ENCODE measurements at places on chromosomes 2 and 18. TPM values are rescaled to one million over a fixed set of nuclear protein-coding genes. Genes with fewer than 3 reads are reported as not detected.

DNA sequence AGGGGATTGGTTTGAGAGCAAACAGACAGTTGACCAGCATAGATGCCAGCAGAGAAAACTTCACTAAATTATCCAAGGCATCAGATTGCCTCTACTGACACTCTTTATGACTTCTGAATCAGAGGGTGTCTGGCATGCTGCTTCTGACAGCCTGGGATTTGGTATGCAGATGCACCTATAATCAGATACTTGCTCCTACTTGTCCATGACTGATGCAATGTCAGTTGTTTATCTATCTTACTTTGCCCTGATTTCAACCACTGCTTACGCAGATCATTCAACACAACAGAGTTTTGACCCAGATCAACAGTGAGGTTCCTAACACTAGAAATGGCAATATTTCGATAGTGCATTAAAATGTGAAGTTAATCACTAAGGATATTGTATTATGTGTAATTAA is 22.6 kb upstream of the CALCRL start:
- no peak for DNase-seq

DNA sequence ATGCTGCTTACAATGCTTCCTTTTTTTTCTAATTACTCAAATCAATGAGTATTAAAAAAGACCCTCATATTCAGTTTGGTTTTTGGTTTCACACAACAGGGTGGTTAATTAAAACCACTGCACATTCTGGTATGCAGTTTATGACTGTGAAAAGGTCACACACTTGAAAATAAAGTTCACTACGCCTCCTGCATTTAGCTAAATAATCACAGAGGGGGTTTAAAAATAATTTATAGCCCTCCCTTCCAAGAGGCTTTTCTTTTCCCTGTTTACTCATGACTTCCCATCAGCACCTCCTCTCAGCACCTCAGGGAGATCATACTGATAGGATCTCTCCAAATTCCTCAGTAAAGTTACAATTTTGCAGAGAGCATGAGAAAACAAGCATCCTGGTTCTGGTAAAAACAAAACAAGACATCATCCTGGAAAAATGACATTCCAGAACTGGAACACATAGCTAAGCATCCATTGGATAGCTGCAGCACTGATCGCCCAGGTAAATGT is 129.5 kb upstream of the TMEM200C start:
- no peak for DNase-seq

DNA sequence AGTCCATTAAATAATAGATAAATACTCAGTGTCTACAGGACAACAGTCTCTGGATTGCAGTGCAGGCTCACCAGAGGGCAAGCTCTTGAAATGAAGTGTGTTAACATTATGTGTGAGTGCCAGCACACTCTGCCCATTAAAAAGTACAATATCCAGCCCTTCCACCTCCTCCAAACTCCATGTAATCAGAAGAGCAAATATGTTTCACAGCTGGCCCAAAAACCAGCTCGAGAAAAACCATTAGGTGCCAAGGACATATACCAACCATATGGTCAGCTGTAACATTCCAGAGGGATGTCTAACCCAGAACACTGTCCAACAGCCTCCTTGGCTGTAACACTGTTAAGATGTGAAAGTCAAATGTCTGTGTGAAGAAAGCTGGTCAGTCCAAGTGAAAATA is 112.2 kb downstream of the ZNF385B start:
- DNase-seq, result no peak

DNA sequence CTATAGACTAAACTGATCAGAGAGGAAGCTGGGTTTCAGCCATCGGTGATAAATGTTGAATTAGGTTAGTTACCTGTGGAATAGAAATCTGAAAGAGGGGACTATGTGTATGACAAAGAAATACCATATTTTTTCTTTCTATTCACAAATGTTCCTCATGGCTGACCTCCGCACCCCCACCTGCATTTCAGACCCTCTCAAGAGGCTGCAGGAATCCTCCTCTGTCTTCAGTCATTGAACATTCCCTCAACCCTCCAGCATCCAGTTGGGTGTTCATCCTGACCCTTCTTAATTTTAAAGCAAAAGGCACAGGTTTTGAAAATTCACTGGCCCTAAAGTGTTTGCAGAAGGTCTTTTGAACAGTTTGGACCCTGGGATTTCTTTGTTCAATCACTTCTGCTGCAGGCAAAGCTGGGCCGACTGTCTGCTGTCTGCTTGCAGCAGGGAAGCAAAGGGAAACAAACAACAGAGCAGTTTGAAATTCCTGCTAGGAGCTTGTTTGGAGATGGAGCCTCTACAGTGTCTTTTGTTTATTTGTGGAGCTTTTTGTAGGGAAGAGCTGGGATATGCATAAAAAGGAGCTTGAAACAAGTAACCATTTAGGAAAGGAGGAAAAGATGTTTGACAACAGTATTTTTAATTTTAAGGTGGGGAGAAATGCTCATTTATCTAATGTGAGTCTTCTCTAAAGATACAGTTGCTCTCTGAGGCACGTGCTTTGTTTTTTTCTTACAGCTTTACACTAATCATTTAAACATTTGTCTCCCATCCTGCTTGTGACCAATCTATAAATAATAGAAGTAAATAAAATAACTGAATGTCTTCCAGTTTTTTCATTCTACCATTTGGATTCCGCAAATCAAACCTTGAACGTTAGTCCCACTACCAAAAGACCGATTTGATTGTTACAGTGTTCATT is 213.3 kb upstream of the MMADHC start:
- no peak for DNase-seq

- DNase-seq, result no peak
Measured at GRCh38 chr2:239807568-239807967, 217.6 kb downstream of the NDUFA10 start.

GRCh38 chr2:188511346-188511745 is 219.7 kb downstream of the GULP1 start:
- no peak for DNase-seq

DNA sequence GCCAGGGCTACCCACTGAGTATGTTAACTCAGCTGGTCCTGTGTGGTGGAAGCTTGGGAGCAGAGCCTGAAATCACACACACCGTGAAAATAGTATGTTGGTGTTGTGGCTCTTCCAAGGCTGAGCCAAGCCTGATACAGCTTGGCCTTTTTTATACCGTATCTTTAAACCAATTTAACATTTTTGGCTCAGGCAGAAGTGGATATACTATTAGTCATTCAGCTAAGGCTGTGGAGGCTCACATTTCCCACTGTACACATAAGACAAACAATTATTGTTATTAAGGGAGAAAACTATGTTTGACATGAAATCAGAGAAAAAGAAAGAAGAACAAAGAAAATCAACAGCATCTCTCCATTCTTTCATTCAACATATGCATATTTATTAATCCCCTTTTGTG is 159.0 kb downstream of the BCL11A start:
- DNase-seq, result no peak

DNA sequence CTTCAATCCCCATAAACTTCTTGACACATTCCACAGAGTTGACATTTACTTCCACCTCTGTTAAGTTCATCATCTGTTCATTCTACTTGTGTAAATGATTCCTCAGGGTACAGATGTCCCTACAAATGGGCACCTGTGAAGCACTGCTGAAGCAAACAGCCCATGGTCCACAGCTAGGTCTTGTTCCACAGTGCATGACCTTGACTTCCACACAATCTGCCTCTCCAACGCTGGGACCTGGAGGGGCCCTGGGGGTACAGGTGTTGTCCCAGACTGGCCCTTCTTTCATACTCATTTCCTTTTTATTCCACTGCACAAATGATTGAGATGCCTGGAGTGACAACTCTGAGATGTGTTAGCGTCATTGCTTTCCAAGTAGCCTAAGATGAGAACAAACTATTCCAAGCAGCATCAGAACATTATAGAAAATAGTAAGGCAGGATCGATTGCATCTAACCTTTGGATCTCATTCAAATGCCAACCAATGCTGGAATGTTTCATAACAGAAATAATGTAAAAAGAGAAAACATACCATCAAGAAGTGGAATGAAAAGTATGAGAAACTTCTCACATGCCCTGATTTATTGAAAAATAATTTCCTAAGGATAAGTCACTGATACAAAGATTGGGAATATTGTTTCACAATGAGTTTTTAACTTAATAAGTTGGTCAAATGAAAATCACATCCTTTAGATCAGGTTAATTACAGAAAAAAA is 31.2 kb downstream of the PIEZO2 start:
- no peak for DNase-seq

GRCh38 chr2:222992137-222992536 is 59.9 kb upstream of the KCNE4 start:
- no peak for DNase-seq

DNA sequence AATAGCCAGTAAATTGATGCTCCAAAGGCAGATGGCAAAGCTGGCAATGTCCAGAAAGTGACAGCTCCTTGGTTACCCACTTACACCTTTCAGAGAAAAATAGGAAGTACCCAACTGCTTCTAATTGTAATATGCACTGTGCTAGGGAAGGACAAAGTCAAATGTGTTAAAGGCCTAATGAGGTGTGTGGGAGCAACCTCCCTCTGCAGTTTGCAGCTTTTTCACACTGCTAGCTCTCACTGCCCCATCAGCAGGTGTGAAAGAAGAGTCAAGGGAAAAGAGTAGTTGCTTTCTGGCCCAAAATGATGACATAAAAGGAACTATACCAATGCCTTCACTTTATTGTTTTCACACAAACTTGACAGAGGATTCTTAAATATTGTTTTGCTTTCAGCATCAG is 284.1 kb upstream of the SETBP1 start:
- no peak for DNase-seq

GRCh38 chr2:134836986-134837385 is 1.4 kb upstream of the ACMSD start:
- DNase-seq, result no peak

DNA sequence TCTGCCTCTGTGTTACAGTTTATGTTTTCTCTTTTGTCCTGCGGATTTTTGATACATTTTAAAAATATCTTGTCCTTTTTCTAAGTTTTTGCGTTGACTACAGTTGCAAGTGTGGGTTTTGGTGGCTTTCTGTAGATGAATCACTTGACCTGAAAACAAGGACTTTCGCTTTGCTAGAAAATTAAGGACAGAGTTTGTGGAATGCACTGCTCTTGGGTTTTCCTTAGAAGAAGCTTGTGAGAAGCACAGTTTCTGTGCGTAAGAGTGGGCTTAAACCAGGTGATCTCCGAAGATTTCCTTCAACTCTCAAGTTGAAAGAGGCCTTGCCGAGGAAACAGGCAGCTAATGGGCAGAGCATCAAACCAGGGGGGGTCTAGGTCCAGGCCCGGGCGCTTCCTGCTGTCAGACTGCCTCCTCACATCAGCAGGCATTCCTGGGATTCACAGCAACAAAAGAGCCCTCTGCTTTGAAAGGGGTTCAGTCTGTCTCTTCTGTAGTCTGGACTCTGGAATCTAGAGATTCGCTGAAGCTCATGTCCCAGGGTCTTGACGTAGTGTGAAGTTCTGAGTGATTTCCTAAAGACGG is 17.3 kb downstream of the NCK2 start:
- DNase-seq, result no peak

DNA sequence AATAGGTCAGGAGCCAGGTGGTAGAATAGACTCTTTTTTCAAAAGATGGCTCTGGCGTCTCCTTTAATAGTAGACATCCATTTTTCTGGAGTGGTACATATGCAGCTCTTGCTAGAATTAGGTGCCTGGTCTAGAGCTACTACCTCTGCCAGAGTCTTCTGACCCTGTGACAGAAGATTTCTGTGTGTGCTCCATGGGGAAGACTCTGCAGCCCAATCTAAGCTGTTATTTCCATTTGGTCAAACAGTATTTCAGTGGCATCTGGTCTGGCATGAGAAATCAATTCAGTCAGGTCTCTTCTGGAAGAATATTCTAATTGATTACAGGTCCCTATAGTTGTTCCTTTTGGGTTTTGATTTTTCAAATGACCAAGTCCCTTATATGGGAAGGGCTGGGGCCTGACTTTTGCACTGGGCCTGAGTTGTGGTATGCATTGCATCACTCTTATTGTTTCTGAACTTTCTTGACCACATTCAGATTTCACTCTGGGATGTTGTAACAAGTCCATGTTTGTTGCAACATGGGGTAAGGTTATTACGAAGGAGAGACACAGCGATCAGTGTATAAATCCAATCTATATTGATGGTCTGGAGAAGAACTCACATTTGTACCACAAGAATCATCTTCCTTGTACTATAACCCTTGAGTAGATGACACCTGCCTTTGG is 12.1 kb downstream of the MXD1 start:
- DNase-seq, result no peak

ABCG5 gene
- not detected for total RNA-seq

ANO7 gene
- total RNA-seq, result 1.2 TPM

C2orf66 gene
- not detected for total RNA-seq

MC4R gene
- total RNA-seq, result not detected

HK2 gene
- 6.6 TPM for total RNA-seq

COL6A3 gene
- 558 TPM for total RNA-seq

SPTBN1 gene
- 967 TPM for total RNA-seq

ABCG8 gene
- not detected for total RNA-seq

PIEZO2 gene
- 17.0 TPM for total RNA-seq

GCG gene
- total RNA-seq, result not detected

ITGA6 gene
- total RNA-seq, result 586 TPM

ZNF804A gene
- not detected for total RNA-seq

Data from tibial nerve (tissue), 4 donors.